ENCODE measurements at places on chromosomes 12 and 14. TPM values are rescaled to one million over a fixed set of nuclear protein-coding genes. Genes with fewer than 3 reads are reported as not detected.

The RIPK3 gene
- 3.5 TPM for total RNA-seq

The TAS2R46 gene
- total RNA-seq, result 0.32 TPM

The SPX gene
- 16.4 TPM for total RNA-seq

DNA sequence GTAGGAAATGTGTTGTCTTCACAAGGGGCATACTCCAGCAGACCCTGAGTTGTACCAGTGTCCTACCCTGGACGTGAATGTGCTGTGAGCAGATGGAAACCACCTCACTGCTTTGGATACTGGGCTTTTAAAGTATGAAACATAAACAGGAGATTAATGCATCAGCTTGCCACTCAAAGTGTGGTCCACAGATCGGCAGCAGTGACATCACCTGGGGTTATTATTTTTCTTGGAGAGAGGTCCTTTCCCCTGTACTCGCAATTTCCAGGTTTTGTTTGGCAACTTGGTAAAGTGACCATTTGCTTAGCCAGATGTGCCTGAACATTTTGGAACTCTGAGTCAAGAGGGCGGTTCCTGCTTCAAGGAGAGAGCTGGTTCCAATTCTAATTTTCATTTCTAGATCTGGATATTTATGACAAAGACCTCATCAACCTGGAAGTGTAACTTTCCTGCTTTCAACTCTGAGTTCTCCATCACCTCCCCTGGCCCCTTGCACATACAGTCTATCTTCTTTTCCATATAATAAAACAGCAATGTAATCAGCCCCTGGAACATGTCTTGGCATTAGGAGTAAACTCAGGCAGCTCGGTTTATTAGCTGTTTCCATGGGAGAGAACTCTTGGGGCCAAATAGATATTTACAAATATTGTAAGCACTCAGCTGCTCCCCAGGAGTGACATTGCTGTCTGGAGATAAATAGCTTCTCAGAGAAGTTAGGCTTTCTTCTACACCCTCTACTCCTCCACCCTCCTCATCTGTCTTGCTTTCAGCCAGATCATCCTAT lies 237.0 kb upstream of the TBX3 start:
- H3K36me3 ChIP-seq, result no peaks in the 10 kb centered on the region
- no peak overlapping the region for H3K4me3 ChIP-seq
- H3K27ac ChIP-seq, result no peak overlapping the region
- H3K4me1 ChIP-seq, result peaks cover 11% of the 10 kb centered on the region

- no peaks in the 10 kb centered on the region for H3K4me1 ChIP-seq
- no peaks in the 10 kb centered on the region for H3K36me3 ChIP-seq
- DNase-seq, result no peak
- H3K4me3 ChIP-seq, result no peak overlapping the region
- H3K27ac ChIP-seq, result no peak overlapping the region
- peaks cover 93% of the 10 kb centered on the region for H3K27me3 ChIP-seq
These were observed 92.7 kb upstream of the HOXC13 start for GRCh38 chr12:53845932-53846331.

DNA sequence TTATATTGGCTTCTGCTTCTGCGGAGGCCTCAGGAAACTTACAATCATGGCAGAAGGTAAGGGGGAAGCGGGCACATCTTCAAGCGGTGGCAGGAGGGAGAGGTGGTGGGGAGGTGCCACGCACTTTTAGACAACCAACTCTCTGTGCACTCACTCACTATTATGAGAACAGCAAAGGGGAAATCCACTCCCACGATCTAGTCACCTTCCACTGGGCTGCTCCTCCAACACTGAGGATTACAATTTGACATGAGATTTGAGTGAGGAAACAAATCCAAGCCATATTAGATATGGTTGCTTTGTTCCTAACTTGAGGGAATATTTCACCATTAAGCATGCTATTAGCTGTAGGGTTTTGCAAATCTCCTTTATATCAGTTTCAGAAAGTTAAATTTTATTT lies 80.3 kb downstream of the UNC79 start:
- H3K36me3 ChIP-seq, result no peaks in the 10 kb centered on the region
- no peak overlapping the region for H3K27ac ChIP-seq

DNA sequence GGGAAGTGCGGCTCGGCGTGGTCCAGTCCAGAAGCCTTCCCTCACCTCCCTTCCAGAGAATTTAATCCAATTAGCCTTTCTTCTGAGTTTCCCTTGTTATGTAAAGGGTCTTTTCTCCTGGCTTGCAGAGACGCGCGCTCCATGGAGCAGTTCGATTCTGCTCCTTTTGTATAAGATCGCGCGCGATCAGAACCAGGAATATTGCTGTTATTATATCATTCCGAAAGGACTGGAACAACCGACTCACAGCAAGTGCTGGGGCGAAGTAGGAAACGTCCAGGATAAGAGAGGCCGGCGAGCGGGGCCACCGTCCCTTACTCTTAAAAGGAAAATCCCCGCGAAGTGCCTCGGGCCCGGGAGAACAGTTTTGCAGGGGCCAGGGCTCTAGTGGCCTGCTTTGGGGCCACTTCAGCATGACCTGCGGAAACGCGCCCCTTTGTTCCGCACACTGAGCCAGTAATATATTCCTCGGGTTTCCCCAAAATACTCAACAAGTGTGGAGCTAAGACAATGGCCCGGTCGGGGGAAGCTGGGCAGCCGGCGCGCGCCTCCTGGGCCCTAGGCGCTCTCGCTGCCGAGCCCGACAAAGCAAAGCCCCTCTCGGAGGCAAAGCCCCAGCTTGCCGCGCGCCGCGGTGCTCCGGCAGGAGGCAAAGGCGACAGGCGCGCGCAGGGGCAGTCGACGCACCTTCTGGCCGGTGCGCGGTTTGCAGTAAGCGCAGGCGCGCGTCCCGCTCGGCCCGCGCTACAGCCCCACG lies 2.9 kb downstream of the RFX4 start:
- no peaks in the 10 kb centered on the region for H3K36me3 ChIP-seq
- H3K4me3 ChIP-seq, result peak overlapping the region; percentile 16
- no peak for DNase-seq
- H3K27ac ChIP-seq, result no peak overlapping the region
- peaks cover 95% of the 10 kb centered on the region for H3K27me3 ChIP-seq

GRCh38 chr14:74965486-74966153 lies 10.2 kb upstream of the PGF start:
- H3K27ac ChIP-seq, result no peak overlapping the region
- H3K4me1 ChIP-seq, result no peaks in the 10 kb centered on the region
- H3K36me3 ChIP-seq, result no peaks in the 10 kb centered on the region
- no peaks in the 10 kb centered on the region for H3K27me3 ChIP-seq
- H3K4me3 ChIP-seq, result no peak overlapping the region
- no peak for DNase-seq

DNA sequence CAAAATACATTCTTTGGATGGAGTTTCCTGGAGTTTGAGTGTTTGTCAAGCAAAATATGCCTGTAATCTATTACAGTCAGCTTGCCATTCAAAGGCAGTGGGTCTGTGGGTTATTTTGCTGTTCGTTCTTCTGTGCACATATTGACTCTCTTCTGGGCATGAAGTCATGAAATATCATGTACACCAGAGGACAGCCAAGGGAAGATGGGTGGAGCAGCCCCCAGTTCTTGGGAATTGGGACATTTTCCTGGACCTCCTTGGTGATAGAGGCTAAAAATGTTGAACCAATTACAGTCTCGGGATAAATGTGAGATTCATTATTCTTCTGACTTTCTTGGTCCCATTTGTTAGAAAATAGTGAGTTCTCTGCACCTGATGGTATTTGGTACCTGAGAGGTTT lies 89.1 kb downstream of the FOXN4 start:
- H3K4me1 ChIP-seq, result no peaks in the 10 kb centered on the region
- peaks cover 41% of the 10 kb centered on the region for H3K36me3 ChIP-seq
- no peak overlapping the region for H3K4me3 ChIP-seq
- no peak for DNase-seq

GRCh38 chr12:41576925-41577324 lies 388.8 kb downstream of the PDZRN4 start:
- no peak overlapping the region for H3K4me3 ChIP-seq
- no peak for DNase-seq
- H3K27me3 ChIP-seq, result no peaks in the 10 kb centered on the region
- no peaks in the 10 kb centered on the region for H3K36me3 ChIP-seq

GRCh38 chr12:71439613-71440344 lies at the start of gene LGR5:
TSS of gene LGR5 (plus strand) at chr12:71439798. CDS start at chr12:71440081, 283 bp downstream.
- H3K4me1 ChIP-seq, result peaks cover 20% of the 10 kb centered on the region
- H3K4me3 ChIP-seq, result peak within 1 kb of the TSS; percentile 39
- no peaks in the 10 kb centered on the region for H3K36me3 ChIP-seq
- peaks cover 71% of the 10 kb centered on the region for H3K27me3 ChIP-seq
- DNase-seq, result peak; percentile 17
- no peak within 1 kb of the TSS for H3K27ac ChIP-seq

DNA sequence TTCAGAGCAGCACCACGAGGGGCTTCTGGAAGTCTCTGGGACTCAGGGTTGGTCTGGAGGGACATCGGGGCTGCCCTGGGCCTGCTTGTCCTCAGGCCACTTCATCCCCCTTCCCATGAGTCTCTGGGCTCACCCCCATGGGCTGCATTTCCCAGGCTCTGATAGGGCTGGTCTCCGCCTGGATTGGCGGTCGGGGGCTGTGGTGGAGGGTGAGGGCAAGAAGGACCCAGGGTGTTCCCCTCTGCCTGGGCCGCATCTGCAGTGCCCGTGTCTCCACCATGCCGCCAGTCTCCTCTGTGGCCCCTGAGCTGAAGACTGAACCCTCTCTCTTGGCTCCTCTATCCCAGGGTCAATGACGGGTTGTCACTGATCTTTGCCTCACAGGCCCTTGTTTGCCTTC lies 242.1 kb downstream of the ADGRD1 start:
- H3K4me1 ChIP-seq, result no peaks in the 10 kb centered on the region
- no peak for DNase-seq

DNA sequence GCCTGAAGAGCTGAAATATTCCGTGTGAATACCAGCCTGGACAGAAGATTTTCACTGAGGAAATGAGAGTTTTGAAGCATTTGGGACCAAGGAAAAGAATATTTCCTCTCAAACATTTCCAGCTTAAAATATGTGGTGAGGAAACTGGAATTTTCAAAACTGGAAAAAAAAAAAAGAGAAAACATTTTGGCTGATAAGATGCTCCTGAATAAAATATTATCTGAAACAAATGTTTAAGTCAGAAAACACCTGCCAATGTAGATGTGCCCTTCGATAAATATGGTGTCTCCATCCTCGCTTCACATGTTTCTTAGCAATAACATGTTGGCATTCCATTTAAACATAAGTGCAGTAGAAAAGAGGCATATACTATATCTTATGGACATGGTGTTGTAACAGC lies 567.0 kb downstream of the PRKD1 start:
- no peak overlapping the region for H3K27ac ChIP-seq
- no peaks in the 10 kb centered on the region for H3K27me3 ChIP-seq
- DNase-seq, result no peak
- no peaks in the 10 kb centered on the region for H3K36me3 ChIP-seq

- H3K4me1 ChIP-seq, result no peaks in the 10 kb centered on the region
- H3K36me3 ChIP-seq, result no peaks in the 10 kb centered on the region
- H3K27ac ChIP-seq, result no peak overlapping the region
- H3K27me3 ChIP-seq, result no peaks in the 10 kb centered on the region
- no peak overlapping the region for H3K4me3 ChIP-seq
- DNase-seq, result no peak
These were observed 948.8 kb upstream of the USP15 start for GRCh38 chr12:61311413-61311812.

DNA sequence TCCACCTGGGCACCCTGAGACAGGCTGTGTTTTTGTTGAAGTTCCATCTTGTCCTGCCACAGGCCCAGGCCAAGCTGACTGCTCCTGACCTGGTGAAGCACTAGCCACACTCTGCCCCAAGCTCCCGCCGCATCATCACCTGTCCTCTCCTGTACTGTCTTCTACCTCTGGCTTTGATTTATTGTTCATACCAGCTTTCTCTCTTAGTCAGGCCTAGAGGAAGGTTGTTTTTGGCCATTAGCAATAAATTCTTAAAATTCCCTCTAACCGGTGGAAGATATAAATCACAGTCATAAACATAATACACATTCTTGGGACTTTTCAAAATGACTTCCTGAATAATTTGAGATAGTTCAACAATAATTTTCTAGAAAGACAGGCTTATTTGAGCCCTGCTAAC lies 169.4 kb downstream of the DAD1 start:
- no peak overlapping the region for H3K27ac ChIP-seq
- H3K27me3 ChIP-seq, result peaks cover 1% of the 10 kb centered on the region
- H3K4me1 ChIP-seq, result no peaks in the 10 kb centered on the region
- no peak for DNase-seq
- no peaks in the 10 kb centered on the region for H3K36me3 ChIP-seq
- no peak overlapping the region for H3K4me3 ChIP-seq
